ENCODE measurements at places on chromosomes 16 and 17.

- no peak for DNase-seq
Measured at GRCh38 chr17:54814371-54814770, 86.3 kb upstream of the TOM1L1 start.

GRCh38 chr17:57606111-57606875, 138.8 kb downstream of the CCDC182 start:
- no peak for DNase-seq

DNA sequence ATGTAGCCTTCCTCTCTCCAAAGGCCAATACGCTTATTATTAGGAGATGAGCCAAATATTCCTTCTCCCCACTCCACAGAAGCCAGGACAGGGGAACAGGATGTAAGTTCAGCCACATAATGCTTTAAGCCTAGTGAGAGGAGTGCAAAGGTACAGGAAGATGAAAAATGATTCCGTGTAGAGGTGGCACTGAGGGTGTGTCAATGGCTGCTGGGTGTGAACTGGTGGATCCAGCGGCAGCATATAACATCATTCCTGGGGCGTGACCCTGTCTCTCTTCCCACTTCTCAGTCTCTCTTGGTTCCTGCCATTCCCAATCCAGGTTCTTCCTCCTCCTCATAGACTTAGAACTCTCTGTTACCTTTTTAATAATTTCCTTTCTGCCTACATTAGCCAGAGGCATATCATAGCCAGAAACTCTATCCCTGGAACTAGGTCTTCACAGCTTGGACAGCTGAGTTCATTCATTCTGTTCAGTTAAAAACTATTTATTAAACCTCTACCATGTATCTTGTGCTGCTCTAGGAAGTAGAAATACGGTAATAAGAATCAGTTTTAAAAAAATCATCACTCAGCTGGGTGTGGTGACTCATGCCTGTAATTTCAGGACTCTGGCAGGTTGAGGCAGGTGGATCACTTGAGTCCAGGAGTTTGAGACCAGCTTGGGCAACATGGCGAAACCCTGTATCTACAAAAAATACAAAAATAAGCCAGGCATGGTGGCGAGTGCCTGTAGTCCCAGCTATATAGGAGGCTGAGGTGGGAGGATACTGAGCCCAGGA, 58.0 kb upstream of the FAM20A start:
- DNase-seq, result no peak

- DNase-seq, result no peak
Measured at GRCh38 chr17:34414339-34414738, 51.3 kb upstream of the CCL1 start.

DNA sequence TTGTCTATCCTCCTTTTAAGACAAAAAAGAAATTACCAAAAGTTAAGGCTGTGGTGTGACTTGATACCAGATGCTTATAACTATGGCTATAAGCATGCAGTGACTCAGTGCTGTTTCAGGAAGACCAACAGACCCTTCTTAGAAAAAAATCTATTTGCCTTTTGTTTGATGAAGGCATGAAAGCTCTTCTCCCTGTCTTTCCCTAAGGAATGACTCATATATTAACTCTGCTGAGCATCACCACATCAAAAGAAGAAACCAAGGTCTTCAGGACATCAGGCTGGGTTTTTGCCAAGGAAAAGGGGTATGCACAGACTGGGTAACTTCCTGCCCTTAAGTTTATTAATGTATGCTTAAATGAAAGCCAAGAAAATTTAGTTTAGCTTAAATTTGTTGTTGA, 47.1 kb downstream of the VMP1 start:
- DNase-seq, result peak; percentile 16

- DNase-seq, result no peak
Measured at GRCh38 chr17:8598913-8599312, 31.6 kb downstream of the MYH10 start.

DNA sequence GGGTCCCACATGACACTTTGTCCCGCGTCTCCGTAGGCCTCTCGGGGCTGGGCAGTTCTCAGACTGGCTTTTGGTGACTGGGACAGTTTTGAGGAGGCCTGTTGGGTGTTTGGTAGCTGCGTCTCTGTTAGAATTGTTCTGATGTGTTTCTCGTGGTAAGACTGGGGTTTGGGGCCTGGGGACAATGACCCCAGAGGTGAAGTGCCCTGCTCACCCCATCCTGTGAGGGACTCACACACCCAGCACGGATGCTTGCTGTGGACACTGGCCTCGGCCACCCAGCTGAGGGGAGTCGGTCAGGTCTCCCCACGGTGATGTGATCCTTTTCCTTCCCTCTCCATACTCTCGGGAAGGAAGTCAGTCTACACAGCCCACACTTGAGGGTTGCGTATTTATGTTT, 50.3 kb downstream of the METRNL start:
- no peak for DNase-seq

DNA sequence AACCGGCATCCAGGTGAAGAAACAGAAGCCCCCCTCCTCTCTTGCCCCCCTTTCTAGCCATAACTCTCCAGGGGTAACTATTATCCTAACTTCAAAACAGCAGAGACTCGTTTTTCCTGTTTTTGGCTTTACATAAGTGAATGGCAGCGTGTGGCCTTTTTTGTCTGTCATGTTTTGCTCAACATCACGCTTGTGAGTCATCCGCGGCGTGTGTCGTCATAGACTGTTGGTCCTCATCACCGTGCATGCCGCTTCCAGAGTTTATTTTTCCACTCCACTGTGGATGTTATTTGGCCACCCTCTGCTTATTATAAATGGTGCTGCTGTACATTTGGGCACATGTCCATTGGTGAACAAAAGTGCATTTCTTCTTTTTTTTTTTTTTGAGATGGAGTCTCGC, 52.6 kb downstream of the ERN1 start:
- peak; percentile 36 for DNase-seq

DNA sequence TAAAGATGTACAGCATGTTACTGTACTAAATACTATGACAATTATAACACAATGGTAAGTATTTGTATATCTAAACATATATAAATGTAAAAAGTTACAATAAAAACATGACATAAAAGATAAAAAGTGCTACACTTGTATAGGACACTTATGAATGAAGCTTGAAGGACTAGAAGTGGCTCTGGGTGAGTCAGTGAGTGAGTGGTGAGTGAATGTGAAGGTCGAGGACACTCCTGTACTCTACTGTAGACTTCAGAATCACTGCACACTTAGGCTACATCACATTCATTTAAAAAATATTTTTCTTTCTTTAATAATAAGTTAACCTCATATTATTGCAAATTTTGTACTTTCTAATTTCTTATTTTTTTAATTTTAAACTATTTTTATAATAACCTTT, 1476.7 kb upstream of the CDH8 start:
- DNase-seq, result no peak

GRCh38 chr17:48100160-48100559, 1.1 kb downstream of the CBX1 start:
- DNase-seq, result no peak

DNA sequence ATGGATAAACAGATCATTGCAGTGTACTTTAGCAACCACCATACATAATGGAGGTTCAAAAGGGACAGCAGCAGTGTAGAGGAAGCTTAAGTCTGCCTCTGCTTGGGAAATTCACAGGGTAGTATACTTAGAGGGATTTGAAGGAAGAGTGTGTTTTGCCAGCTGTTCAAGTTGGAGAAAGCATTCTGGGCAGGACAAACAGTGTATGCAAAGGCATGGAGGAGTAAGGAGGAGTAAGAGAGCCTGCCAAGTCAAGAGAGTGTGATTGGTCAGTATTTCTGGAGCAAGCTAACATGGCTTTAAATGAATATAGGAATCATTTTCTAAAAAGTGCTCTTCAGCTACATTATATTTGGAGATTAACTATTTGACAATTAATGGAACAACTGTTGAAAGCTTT, 22.9 kb upstream of the PHAF1 start:
- DNase-seq, result peak; percentile 27

DNA sequence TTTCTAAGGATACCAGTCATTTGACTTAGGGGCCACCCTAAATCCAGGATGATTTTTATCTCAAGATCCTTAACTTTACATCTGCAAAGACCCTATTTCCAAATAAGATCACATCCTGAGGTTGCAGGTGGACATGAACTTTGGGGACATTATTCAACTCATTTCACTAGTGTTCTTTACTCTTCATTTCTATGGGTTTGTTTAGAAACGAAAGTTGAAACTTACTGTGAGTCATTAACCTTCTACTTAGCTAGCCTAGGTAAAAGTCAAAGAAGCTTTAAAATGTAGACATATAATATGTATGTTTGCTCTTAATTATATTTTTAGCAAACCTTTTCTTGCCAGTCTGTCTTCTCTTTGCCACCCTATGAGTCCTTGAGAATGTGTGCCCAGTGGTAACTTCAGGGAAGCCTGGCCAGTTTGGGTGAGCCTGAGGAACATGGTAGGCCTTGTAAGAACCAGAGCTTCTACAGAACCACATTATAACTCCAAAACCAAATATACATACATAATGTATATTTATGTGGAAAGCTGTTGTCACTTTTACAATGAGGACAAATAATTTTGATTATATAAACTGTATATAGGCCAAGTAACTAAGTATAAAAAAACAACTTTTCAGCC, 38.4 kb downstream of the BPTF start:
- DNase-seq, result no peak

GRCh38 chr17:77266891-77267341, 126.1 kb downstream of the SEC14L1 start:
- DNase-seq, result no peak

GRCh38 chr16:24754543-24754942, 25.1 kb downstream of the TNRC6A start:
- DNase-seq, result no peak

DNA sequence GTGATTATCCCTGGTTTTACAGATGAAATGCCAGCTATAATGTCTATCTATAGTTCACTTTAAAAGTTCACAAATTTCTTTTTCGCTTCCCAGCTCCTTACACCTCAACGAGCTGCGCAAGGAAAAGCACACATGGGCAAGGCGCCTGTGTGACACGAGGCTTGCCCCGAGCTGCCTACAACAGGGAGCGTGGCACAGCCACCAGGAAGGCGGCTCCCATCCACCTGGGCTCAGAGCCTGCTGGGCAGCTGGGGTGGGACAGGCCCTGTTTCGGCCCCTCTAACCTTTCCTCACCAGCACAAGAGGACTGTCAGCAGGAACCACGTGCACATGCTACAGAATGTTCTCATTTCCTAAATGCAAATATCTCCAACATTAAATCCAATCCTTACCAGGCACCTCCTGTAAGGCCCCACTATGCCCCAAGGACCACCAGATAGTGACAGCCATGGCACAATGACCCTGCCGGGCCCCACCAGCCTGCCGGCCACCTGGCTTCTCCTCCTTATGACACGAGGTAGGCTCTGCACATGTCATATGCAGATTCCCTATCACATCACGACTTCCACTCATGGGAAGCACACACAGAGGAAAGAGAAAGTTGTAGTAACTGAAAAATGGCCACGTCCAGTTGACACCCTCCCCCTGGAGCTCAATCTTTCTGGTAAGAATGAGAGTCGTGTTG, 92.1 kb downstream of the ZNF778 start:
- DNase-seq, result no peak

GRCh38 chr16:24700549-24701392, 28.7 kb upstream of the TNRC6A start:
- peak; percentile 73 for DNase-seq

Measured in lung (tissue), 17 donors.